Caudate nucleus (tissue), 63 donors: ENCODE measurements at places on chromosomes 1 and 21.

GRCh38 chr1:111082421-111083203, 57.3 kb downstream of the DRAM2 start:
- DNase-seq, result no peak

DNA sequence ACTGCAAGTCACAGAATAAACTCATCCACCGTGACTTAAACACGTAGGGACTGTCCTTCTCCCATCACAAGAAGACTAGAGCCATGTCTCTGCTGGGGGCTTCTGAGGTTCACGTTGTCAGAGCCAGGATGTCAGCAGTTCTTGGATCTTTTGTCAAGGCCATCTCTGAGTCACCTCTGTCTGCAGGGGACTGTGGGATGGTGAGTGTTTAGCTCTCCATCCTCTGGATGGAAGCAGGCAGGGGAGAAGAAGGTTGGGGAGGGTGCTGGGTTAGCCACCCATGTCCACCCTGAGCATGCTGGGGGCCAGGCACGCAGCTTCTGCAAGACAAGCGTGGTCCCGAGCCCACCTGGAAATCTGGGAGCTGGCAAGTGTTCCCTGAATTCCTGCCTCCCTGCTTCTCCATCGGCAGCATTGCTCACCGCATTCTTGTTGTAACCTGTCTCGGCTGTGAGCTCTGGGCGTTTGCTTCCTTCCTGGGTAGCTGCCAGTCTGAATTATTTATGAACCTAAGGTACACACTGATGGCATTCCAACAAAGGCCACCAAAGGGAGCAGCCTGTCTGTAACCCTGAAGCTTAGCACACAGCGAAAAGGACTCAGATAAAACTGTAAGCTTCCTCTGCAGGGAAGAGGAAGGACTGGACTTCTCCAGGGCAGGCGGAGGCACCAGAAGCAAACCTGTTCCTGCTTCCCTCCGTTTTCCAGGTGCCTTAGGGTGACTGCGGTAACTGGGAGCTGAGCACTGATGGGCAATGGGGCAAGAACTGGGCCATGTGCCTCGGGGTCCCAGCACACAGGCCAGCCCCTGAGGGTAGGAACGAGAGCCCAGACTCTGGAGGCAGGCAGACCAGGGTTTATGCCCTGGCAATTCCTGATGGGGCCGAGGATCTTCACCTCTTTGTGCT, 88.6 kb downstream of the RIPK4 start:
- DNase-seq, result no peak

DNA sequence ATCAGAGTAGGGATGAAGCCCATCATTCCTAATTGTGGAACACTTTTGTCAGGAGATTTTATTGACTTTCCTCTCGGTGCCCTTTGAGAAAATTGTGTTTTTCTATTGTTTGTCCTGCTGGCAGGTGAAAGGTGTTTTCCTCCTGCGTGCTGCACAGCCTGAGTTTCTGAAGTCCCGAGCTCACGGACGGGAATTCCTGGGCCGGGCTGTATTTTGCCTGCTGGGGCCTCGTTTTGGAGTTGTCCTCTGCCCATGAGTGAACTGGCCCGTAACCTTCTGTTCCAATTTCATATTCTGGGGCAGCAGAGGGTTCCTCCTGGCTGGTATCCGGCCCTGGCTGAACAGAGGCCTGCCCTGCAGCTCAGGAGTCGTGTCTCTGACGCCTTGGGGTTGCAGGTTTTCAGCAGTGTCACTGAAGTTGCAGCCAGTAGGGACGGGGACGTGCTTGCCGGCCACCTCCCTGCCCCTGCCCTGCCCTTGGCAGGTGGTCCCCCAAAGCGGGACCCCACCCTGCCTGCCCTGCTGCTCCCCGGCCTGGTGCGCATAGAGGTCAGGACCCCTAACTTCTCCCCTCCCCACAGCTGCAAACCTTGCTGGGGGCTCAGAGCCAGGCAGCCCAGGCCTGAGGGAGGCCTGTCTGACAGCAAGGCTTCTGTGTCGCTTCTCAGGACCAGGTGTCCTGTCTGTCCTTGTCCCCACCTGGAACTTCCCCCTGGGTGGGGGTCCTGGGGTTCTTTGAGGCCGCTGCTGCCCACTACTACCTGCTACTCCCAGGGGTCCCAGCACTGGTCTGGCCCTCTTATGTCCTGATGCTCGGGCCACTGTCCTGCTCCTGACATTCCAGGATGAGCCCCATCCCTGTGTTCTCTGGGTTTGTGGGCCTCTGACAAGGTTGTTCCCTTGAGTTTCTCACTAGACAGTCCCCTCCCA, 49.0 kb downstream of the SLX9 start:
- no peak for DNase-seq

DNA sequence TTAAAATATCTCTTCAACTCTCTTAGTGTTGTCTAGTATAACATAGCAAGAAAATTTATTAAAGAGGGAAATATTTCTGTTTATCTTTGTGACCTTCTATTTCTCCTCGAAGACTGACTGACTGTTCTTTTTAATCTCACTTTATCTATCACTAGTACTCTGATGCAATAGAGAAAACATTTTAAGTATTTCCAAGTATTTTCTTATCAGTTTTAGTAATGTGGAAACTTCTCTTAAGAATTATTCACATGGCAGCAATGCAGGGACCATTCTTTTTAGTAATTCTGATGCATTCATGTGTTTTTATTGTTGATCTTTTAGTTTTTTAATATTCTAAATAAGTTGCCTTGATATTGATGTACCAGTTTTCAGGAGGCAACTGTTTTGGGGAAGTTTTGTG, 115.7 kb downstream of the NEK7 start:
- no peak for DNase-seq

- no peak for DNase-seq
Measured at GRCh38 chr21:31190516-31190915, 152.2 kb upstream of the KRTAP19-8 start.

DNA sequence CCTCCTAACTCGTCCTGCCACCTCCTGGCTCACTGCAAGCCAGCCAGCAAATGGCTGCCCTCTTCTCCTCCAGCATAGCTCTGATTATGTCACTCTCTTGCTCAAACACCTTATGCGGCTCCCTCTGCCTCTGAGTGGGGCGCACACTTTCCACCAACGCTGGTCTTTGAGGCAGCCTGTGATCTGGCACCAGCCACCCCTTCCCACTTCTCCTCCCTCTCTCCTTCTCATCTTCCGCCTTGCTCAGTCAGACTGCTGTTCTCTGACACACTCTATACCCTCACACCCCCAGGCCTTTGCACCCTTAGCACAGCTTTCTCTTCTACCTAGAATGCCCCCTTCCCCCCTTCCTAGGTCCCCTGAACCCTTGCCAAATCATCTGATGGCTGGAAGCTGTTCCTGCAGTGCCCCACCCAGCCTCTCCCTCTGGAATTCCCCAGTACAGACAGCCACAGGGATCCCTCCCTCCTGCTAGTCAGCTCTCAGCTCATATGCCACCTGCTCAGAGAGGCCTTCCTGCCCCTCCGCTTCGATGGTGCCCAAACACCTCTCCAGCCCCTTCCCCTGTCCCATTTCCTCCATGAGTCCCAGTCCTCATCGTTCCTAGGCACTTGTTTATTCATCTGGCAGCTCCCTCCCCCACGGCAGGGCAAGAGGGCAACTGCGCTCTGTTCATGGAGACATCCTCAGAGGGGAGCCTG, 21.7 kb upstream of the PEF1 start:
- DNase-seq, result peak; percentile 27

DNA sequence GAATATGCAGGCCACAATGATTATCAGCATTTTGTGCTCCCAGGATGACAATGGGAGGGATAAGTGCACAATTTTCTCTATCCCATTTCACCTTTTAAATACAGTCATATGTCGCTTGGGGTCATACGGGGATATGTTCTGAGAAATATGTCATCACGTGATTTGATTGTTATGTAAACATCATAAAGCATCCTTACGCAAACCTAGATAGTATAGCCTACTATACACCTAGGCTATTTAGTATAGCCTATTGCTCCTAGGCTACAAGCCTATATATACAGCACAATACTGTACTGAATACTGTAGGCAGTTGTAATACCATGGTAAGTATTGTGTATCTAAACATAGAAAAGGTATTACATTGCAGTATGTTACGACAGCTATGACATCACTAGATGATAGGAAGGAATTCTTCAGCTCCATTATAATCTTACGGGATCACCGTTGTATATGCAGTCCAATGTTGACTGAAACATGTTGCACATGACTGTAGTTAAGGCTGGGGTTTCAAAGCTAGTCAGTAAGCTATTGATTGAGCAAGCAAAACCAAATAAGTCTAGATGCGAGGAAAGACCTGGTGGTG, 18.9 kb downstream of the RUSC1 start:
- no peak for DNase-seq

- no peak for DNase-seq
Measured at GRCh38 chr1:10320336-10320735, 78.5 kb upstream of the PGD start.

- no peak for DNase-seq
Measured at GRCh38 chr1:46062651-46063319, 69.6 kb downstream of the PIK3R3 start.

GRCh38 chr1:9654834-9655723, 3.5 kb downstream of the PIK3CD start:
- DNase-seq, result no peak

GRCh38 chr1:47757226-47757975, 239.8 kb downstream of the TRABD2B start:
- DNase-seq, result no peak

DNA sequence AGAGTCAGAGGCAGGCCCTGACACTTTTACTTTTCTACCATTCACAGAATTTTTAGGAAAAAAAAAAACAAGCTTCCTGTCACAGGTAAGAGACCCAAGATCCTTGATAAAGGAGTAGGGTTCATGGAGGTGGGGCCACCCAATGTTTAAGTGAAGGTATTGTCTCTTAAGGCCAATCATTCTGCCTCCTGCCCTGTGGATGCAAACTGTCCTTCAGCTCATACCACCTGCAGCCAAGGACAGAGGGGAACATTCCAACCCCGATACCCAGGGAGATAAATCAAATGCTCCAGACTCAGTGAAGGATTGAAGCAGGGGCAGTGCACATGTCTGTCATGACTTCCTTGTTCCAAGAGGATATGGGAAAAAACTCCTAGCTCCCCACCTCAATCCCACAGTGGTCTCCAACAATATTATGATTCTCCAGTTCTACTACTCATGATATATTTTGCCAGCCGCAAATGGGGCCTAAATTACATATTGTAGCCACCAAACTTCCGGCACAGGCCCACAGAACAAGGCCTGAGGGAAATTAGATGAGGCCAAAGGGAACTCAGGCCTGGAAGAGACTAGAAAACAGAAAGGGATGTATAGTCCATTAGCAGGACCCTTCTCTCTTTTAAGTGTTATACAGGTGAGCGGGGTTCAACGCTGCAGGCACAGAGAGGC, 59.5 kb downstream of the TRABD2B start:
- DNase-seq, result no peak

GRCh38 chr1:221308534-221309511, 429.6 kb downstream of the HLX start:
- no peak for DNase-seq

DNA sequence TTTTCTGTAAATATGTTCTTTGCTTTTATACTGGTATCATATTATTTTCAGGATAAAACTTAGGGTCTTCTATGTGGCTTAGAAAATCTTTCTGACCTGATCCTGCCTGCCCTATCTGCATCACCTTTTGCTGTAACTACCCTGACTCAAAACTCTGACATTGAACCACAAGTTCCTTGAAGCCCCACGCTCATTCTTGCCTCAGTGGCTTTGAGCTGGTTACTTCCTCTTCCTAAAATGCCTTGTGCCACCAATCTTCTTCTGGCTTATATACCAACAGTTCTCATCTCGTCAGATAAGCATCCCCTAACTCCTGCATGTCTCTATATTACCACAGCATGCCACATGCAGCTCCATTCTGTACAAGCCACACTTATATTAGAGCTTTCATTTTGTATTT, 84.5 kb upstream of the LRRC7 start:
- DNase-seq, result no peak

- DNase-seq, result no peak
Measured at GRCh38 chr1:155893389-155894142, 17.6 kb downstream of the RIT1 start.

- no peak for DNase-seq
Measured at GRCh38 chr1:231037585-231038517, 2.2 kb downstream of the FAM89A start.

- no peak for DNase-seq
Measured at GRCh38 chr21:36454706-36455105, 25.2 kb downstream of the CLDN14 start.

GRCh38 chr1:60906526-60906925, 175.8 kb upstream of the NFIA start:
- DNase-seq, result no peak

DNA sequence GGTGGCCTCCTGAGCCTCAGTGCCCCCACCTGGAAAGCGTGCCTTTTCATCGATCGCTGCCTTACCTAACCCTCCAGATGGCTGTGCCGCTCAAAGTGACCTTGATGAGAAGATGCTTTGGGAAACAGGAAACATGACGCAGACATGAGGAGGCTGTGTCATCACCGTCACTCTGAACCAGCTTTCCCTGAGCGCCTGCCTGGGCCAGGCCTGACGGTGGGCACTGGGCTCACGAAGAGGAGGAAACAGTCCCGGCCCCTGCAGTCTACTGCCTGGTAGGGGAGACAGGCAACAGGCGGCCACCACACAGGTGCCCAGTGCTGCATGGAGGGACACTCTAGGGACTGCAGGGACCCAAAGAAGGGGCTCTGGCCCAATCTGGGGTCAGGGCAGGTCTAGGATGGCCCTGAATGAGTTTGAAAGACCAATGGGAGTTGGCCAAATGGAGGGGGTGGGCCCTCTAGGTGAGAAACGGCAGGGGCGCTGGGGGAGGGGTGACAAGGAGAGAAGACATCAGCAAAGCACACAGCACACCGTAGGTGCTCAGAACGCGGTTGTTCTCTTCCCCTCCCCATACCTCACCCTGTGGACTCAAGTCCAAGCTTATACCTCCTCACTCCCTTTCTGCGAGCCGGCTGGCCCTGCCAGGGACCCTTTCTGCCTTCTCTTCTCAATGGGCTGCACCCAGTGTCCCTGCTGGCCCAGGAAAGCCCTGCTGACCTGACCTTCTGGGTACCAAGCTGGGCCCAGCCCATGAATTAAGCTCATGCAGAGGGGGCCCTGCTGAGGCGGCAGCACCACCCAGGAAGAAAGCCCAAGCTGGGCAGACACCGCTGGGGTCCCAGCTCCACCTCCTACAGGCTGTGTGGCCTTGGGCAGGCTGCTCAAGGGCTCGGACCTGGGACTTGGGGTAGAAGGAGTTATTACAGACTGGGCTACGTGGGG, 44.9 kb downstream of the GLIS1 start:
- no peak for DNase-seq

- DNase-seq, result no peak
Measured at GRCh38 chr1:14055442-14056223, 355.6 kb downstream of the PRDM2 start.
